ENCODE measurements at places on chromosomes 7 and 10. TPM values are rescaled to one million over a fixed set of nuclear protein-coding genes. Genes with fewer than 3 reads are reported as not detected.

The PRPS1L1 gene
- total RNA-seq = not detected

The COMTD1 gene
- total RNA-seq = 9.5 TPM

The NXPH1 gene
- 0.13 TPM for total RNA-seq

The PON1 gene
- not detected for total RNA-seq

The PALD1 gene
- 0.21 TPM for total RNA-seq

The POU6F2 gene
- 0.11 TPM for total RNA-seq

GRCh38 chr7:153832160-153832559 is 220.0 kb upstream of the DPP6 start:
- DNase-seq = no peak

- no peak for DNase-seq
Observed at GRCh38 chr10:75776738-75777504, 345.5 kb downstream of the LRMDA start.

DNA sequence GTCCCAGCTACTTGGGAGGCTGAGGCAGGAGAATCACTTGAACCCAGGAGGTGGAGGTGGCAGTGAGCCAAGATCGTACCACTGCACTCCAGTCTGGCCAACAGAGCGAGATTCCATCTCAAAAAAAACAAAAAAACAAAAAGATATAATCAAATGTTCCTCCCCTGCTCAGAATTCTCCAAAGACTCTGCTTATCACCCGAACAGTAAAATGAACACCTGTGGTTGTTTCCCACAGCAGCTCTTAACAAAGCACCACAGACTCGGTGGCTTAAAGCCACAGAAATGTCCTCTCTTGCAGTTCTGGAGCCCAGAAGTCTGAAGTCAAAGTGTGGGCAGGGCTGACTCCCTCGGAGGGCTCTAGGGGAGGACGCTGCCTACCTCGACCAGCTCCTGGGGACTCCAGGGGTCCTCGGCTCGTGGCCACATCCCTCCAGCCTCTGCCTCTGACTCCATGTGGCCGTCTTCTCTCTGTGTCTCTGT is 4.1 kb upstream of the INTS1 start:
- peak; percentile 84 for DNase-seq

DNA sequence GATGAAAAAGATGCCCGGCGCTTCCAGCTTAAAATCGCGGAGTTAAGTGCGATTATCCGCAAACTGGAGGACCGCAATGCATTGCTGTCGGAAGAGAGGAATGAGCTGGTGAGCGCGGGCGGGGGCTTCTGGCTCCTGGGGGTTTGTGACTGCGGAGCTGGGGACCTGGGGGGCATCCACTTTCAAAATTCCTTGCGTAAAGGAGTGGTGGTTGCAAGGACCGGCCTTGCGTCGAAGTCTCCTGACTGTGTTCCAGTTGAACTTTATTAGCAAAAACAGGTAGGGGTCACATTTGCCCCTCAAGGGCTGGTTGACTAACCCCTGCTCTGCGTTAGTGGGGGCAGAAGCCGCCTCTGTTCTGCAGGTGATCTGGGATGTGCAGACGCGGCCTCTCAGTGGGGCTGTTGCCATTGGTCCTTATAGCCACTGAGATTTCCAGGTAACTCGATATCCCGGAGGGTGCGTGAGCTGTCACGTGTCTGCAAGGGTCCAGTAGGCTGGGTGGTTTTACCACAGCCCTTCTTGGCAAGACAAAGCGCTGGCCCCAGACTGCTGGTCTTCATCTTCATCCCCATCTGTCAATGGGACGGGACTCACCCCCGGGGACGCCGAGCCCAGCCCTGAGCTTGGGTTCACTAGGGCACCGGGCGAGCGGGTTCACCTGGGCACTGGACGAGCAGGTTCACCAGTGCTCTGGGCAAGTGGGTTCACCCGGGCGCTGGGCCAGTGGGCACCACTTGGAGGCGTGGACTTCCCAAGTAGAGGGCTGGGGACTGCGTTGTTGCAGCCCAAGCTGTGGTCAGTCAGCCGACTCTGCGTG is 51.5 kb upstream of the DPYSL4 start:
- no peak for DNase-seq

- DNase-seq = no peak
Observed at GRCh38 chr10:43897765-43898419, 249.2 kb upstream of the ZNF32 start.

GRCh38 chr7:128168667-128169210 is 72.3 kb upstream of the LEP start:
- DNase-seq = peak; percentile 55

- no peak for DNase-seq
Observed at GRCh38 chr7:157007470-157008066, 2.9 kb downstream of the MNX1 start.

GRCh38 chr7:78260826-78261225 is 462.3 kb downstream of the PHTF2 start:
- DNase-seq = peak; percentile 12

DNA sequence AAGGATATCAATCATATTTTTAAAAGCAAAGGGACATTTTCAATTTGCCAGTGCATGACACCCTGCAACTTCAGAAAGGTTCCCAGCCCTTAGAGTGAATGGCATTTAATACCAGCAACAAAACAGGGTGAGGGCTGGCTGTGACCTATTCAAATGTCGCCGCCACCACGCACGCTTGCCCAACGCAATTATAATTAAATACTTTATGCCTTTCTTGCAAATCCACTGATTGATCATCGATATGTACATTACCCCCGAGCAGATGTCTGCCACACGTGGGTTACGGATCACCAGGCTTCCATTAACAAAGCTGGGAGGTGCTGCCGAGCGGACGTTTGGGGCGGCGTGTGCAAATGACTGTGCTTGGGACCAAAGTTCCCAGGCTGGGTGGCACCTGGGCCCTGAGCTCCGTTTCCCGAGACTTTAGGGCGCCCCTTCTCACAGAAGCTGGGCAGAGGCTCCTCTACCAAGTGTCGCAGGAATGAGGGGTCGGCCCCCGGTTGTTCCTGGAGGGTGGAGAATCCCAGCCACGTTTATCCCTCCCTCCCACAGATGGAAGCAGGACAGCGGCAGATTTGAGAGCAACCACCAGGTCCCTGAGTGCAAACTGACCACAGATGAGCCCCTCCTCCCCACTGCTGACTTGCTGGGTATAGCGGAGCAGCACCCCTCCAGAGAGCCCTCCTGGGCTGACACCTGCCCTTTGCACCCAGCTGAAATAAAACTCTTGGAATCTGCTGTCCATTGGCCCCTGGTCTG is 3.9 kb downstream of the FOXL3 start:
- no peak for DNase-seq

DNA sequence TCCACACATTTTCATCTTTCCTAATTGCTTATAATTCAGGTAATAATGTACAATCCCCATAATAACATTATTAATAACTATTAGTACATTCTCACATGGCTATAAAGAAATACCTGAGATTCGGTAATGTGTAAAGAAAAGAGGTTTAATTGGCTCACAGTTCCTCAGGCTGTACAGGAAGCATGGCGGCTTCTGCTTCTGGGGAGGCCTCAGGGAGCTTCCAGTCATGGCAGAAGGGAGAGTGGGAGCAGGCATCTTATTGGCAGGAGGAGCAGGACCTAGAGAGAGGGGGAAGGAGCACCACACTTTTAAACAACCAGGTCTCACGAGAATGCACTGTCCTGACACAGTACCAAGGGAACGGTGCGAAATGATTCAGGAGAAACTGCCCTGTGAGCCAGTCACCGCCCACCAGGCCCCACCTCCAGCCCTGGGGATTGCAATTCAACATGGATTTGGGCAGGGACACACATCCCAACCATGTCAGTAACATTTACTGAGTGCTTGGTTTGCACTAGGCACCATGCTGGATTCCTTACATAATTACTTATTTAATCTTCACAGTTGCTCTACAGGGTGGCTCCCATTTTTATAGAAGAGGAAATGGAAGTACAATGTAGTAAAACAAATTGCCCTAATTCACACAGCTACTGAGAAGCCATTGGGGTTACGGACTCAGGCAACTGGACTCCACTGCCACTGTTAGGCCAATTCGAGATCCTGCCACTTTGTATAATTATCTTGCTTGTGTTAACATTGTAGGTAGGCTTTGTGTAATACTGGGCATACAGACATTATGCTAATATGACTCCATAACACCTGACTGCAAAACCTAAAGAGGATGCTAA is 8.7 kb upstream of the ESYT2 start:
- no peak for DNase-seq

GRCh38 chr7:136998495-136998894 is 130.0 kb downstream of the CHRM2 start:
- DNase-seq = peak; percentile 77

- DNase-seq = no peak
Observed at GRCh38 chr10:106380706-106381105, 783.8 kb downstream of the SORCS1 start.

- DNase-seq = no peak
Observed at GRCh38 chr10:114973306-114973705, 35.3 kb downstream of the TRUB1 start.

GRCh38 chr7:101129603-101130117 is 2.8 kb downstream of the SERPINE1 start:
- DNase-seq = no peak

DNA sequence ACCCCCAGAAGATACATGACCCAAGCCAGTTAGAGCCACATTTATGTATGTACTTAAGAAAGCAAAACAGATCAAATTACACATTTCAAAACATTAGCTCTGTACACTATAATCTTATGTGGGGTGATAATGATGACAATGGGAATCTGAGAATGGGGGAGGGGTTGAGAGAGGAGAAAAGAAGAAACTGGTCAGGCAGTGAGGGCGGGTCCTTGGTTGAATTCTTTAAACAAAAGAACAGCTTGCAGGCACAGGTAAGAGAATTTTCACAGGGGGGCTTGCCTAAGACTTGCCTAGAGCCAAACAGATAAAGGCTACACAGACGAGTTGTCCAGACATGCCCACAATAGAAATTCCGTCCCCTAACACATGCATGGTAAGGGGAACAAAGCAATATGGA is 76.8 kb upstream of the PTER start:
- DNase-seq = no peak

- no peak for DNase-seq
Observed at GRCh38 chr10:68900427-68901104, 549 bp upstream of the DDX50 start.

DNA sequence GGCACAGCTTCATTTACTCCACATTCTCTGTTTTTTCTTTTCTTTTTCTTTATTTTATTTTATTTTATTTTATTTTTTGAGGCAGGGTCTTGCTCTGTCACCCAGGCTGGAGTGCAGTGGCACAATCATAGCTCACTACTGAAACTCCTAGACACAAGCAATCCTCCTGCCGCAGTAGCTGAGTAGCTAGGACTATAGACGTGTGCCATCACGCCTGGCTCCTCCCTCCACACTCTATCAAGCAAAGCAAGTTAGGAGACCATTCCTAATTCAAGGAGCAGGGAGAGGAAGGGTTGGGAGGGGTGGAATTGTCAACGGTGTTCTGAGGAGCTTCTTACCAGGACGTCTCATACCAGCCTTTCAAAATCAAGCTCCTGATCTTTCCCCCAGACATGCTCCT is 52.4 kb downstream of the OAT start:
- no peak for DNase-seq
